ENCODE measurements at places on chromosomes 4 and X.
A peak's percentile ranks its signal among the peaks of the same experiment; 100 is the strongest.

DNA sequence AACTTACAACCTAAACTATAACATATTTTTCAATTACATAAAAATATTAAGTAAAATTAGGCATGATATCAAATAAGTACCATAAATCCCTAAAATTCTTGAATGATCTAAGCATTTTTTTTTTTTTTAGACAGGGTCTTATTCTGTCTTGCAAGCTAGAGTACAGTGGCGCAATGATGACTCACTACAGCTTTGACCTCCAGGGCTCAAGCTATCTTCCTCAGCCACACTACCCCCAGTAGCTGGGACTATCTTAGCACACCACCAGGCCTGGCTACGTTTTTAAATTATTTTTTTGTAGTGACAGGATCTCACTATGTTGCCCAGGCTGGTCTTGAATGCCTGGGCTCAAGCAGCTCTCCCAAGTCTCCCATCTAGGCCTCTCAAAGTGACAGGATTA lies 1042.3 kb downstream of the FSTL5 start:
- no peak for DNase-seq

GRCh38 chr4:61614231-61614630 lies 414.1 kb downstream of the ADGRL3 start:
- DNase-seq = no peak

GRCh38 chr4:184907216-184907615 lies 81.4 kb upstream of the ACSL1 start:
- DNase-seq = no peak

DNA sequence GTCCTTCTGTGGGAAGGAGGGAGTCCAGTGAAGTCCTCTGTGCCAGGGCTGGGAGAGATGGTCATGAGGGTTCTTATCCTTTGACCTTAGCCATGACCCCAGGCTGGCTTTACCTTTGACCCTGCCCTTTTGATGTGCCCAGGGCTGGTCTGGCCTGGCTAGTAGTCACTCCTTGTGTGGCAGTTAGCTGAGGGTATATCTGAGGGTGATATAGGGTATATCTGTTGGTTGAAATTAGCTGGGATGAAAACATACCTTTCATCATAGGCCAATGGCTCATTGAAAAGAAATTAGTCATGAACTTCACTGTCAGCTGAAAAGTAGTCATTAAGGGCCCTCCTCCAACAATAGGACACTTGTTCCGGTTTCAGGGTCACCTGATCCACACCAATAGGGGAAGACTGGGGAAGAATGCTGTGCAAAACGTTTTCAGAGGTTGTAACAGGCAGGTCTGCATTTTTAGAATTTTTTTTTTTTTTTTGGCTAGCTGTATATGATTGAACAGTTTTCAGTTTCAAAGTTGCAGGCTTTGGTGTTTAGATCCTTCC lies 74.6 kb upstream of the STOX2 start:
- DNase-seq = no peak

DNA sequence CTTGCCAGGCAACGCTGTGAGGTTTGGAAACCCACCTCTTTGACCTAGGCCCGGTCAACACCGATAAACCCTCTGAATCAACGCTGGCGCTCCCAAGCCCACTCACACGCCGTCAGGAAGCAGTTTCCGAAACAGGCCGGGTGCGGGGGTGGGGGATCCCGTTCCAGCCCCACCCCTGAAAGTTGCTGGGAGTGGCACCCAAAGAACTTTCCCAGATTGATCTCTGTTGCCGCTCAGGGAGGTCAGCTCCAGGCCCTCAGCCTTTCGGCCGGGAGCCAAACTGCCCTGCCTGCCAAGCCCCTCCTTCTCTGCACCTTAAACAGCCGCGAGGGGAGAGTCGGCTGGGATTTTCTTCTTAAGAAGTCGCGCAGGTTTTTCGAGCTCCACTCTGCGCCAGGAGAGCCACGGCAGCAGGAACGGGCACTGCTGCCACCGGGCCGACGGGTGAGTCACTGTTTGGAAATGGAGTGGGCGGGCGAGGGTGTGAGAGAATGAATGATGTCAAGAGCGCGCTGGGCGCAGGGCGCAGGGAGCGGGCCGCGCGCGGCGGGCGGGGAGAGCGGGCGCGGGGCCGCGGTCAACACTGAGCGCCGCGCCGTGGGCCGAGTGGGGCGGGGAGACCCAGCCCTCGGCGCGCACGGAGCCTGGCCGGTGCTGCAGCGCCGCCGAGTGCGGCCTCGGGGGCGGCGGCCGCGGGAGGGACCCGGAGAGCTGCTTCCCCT lies at the start of gene SGMS2:
Gene SGMS2, plus strand, starts transcription at position 583 of the 722 bp plus-strand sequence. CDS start 70,622 bp downstream, outside the sequence.
- DNase-seq = peak; percentile 24

GRCh38 chr4:113972781-113973180 lies 6.7 kb downstream of the ARSJ start:
- DNase-seq = no peak

DNA sequence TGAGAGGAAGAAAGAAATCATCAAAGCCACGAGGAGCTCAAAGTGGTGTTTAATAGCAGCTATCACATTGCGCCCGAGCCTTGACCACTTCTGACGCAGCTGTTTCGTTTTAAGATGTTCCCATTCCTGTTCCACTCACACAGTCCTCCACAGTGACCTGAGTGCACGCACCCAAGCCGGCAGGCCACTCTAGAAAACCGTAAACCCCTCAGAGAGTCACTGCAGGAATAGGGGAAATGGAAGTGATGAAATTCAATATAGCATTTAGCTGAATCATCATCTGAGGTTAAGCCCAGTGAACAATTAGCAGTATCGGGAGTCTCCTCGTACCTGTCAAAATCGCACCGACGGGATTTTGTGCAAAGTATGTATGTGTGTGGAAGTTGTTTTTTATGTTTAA lies 17.9 kb upstream of the HAND2 start:
- DNase-seq = no peak

- no peak for DNase-seq
Observed at GRCh38 chrX:10569946-10570345, 50.4 kb downstream of the MID1 start.

GRCh38 chrX:139199933-139200332 lies 330.6 kb upstream of the F9 start:
- no peak for DNase-seq

Measured in activated T-cell treated with anti-CD3 and anti-CD28 coated beads, Interleukin-2, amount 50 U/mL, for 1 hour (primary cell).